ENCODE measurements at places on chromosomes 2 and 18.

DNA sequence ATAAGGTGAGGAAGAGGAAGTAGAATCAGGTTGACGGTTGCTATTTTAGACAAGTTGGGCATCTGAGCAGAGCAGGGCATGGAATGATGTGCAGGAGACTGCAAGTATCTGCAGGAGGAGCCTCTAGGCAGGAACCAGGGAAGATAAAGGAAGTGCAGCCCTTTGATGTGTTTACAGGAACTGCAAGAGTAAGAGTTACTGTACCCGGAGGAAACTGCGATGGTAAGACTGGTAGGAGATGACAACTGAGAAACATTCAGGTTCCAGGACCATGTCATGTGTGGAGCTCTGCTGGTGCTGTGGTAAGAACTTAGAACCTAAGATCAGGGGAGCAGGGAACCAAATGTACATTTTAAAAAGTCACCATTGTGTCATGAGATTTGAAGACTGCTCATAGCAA, 134.3 kb upstream of the STON1 start:
- DNase-seq = no peak

DNA sequence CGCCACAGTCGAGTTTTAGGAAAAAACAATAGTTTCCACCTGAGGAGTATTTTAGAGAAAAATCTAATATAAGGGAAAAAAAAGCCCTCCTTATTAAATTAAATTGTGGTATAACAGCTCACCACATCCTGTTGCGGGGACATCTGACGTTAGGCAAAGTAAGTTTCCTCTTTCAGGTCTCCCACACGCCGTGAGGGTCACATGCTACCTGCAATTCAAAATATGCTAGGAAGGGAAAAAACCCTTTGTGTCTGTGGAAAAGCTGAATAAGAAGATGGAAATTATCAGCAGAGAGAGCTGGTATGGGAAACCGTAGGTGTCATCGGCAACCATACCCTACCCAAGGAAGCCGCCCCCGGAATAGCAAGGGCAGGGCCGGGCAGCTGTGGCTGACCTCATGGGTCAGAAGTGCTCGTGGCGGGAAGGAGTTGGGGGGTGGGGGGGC, 128.0 kb downstream of the NFATC1 start:
- no peak for DNase-seq

DNA sequence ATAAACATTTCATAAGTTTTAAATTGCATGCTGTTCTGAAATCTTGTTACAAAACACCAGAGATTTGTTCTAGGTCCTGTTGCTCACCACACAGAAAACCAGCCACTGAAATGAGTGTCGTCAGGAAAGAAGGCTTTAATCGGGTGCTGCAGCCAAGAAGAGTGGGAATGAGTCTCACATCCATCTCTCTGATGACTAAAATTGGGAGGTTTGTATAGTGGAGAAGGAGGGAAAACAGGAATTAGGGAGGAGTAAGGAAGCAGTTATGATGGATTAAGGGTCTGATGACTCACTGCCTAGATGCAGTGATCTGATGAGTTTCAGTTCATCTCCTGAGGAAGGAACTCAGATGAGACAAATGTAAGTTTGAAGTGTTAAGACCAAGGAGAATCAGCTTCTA, 42.1 kb upstream of the GPR39 start:
- DNase-seq = no peak

GRCh38 chr2:168722592-168722991, 79.8 kb upstream of the NOSTRIN start:
- no peak for DNase-seq

All from NCI-H2107 (cell line).